GF-D8 (cell line): ENCODE measurements at places on chromosomes 5 and 9.

DNA sequence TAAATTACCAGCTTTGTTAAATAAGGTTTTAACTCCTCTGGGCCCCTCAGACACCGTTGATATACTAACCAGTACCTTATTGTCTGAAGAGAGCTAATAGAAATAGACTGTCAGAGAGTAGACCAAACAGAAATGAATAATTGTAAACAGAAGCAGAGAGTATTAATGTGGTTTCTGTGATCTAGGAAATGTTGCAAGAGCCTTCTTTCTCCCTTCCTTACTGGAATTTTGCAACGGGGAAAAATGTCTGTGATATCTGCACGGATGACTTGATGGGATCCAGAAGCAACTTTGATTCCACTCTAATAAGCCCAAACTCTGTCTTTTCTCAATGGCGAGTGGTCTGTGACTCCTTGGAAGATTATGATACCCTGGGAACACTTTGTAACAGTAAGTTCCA is 5.1 kb downstream of the TYRP1 start:
- DNase-seq, result no peak

- no peak for DNase-seq
Observed at GRCh38 chr5:57754616-57755015, 272.0 kb upstream of the ACTBL2 start.

- no peak for DNase-seq
Observed at GRCh38 chr5:17190799-17191391, 26.5 kb upstream of the BASP1 start.

DNA sequence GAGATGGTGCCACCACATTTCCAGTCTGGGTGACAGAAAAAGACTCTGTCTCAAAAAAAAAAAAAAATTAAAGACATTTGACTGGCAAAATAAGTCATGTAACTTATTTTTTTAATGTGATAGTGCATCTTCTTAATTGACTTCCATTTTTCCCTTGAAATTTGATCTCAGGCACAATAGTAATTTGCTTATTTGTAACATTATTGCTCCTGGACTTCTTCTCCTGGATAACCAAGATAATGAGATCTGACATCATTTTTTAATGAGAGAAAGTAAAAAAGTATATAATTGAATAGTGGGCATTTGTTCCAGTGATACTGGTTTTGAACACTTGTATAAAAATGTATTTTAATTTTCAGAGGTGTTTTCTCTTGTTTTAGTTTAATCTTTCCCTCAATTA is 3.5 kb downstream of the ARHGEF28 start:
- DNase-seq, result no peak

GRCh38 chr5:106880656-106881055 is 790.1 kb downstream of the EFNA5 start:
- DNase-seq, result no peak

- DNase-seq, result no peak
Observed at GRCh38 chr5:158988987-158989730, 110.6 kb downstream of the EBF1 start.

DNA sequence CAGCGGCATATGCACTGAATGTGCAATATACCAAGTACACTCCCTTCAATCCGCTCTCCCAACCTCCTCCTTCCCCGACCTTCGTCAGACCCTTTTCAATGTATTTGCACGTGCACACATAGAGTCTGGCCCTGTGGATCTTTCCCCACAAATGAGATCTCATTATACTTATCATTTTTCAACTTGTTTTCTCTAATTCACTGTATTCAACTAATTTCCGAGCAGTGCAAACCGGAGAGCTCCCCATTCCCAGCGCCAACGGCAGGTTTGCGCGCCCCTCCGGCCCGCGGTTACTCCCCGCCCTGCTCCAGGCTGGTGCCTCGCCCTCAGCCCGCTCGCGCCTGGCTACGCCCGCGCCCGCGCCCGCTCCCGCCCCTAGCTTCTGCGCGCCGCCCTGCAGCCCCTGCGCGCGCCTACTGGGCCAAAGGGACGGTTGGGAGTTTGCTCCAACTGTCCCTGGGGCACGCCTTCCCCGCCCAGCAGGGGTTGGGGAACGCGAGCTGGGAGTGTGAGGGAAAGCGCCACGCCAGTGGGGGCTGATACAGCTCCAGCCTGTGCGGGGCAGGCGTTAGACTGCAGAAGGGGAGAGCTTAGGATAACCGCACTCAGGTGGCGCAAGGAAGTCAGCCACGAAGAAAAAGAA is 3.3 kb upstream of the CDC20B start:
- no peak for DNase-seq

DNA sequence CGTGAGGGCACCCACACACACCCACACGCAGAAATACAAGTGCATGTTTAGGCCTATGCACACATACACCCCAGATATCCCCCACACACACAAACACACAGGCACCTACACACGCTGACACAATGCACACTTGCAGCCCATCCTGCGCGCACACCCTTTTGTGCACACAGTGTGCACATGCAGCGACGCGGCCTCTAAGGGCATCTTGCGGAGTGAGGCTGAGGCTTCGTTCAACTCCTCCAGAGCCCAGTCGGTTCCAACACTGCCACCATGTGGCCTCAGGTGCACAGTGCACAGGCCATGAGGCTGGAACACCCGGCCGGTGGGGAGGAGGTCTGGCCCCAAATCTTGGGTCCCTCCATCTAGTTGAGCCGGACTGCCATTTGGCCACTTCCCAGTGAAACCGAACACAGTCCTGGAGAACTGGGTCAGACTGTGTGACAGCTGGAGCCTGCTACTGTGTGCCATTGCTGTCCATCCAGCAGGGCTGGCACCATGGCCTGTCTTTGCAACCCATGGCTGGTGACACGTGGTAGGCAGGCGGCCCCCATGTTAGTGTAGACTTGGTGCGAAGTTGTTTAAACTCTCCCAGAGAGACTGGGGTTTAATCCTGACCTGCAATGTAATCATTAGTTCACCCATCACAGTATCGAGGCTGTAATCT is 97.7 kb upstream of the MVB12B start:
- DNase-seq, result no peak

- no peak for DNase-seq
Observed at GRCh38 chr9:73091909-73092308, 59.8 kb upstream of the ANXA1 start.

DNA sequence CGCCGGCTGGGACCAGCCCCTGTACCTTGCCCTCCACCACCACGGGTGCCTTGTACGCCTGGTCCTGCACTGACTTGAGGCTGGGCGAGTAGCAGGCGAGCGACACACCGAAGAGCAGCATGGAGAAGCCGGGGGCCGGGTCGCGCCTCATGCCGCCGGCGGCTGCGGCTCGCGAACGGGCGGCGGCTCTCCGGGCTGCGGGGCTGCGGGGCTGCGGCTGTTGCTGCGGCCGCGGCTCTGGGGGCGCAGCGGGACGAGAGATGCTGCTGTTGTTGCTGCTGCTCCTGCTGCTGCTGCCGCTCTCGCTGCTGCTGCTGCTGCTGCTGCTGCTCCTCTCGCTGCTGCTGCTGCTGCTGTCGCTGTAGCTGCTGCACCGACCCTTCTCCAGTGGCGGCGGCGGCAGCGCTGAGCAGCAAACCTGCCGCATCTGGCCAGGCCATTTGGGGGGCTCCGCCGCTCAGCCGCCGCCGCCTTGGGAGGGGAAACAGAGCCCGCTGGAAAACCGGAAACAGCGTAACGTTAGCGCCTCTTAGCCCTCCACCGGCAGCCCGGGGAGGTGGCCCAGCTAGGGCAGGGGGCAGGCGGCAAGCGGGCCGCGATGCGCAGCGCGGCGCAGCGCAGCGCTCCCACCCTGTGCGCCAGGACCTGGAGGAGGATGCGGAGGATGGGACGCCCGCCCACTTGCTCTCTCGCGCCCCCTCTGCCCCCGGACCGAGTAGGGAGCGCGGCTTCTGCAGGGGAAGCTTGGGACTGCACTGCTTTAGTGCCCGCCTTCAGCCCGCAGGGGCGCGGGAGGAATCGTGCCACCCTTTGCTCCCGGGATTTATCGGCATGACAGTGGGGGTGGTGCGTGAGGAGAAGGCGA is at the start of gene NRG2:
NRG2 (minus strand) TSS at position 657 of the 865 bp plus-strand sequence.
- no peak for DNase-seq

DNA sequence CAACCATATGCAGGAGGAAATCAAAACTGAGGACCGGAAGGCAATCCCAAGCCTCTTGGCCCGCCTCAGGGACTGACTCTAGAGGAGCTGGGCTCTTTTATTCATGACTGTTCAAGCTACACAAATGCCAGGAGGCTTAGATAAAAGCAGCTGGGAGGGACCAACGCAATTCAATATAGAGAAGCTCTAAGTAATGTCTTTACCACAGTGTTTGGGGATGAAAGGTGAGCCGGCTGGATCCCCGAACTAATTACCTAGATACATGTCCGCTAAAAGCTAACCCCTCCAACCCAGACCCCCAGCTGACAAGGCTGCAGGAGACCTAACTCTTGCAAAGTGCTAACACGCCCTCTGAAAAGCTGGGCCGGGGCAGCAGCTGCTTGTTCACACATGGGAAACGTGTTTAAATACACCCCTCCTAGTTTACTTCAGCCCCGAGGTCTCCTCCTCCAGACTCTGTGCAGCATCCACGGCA is 67.5 kb downstream of the TLE1 start:
- DNase-seq, result no peak

- DNase-seq, result peak; percentile 4
Observed at GRCh38 chr5:14665949-14666348, 1.4 kb downstream of the OTULIN start.

DNA sequence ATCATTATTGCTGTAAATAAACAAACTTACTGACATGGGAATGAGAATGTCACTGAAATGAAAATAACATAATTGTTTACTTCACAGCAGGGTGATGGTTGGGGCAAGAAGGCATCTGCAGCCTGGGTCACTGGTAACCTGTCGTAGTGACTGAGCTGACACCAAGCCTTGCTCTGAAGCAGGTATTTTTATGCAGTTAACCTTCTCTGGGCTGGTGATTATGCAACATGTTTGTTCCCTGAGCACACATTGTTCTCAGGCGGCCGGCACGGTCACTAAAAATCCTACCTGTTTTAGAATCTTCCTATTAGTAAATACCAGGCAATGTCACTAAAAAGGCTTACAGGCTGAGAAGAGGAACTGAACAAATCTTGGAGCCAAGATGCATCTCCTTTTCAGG is 157.7 kb upstream of the NR3C1 start:
- DNase-seq, result no peak

DNA sequence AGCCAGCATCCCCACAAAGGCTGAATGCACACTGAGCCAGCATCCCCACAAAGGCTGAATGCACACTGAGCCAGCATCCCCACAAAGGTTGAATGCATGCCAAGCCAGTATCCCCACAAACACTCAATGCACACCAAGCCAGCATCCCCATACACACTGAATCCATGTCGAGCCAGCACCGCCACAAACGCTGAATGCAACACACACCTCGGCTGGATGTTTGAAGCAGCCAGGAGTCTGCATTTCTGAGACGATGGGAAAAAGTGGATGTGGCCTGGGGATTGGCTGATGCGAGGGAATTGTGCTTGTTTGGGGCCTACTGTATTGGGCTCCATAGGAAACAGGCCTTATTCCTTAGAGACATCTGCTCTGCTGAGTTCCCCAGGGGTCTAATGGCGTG is 30.9 kb upstream of the CEP72 start:
- no peak for DNase-seq

GRCh38 chr5:83724935-83725334 is 4.3 kb upstream of the HAPLN1 start:
- DNase-seq, result no peak

- DNase-seq, result no peak
Observed at GRCh38 chr9:118568704-118569103, 800.5 kb downstream of the BRINP1 start.

DNA sequence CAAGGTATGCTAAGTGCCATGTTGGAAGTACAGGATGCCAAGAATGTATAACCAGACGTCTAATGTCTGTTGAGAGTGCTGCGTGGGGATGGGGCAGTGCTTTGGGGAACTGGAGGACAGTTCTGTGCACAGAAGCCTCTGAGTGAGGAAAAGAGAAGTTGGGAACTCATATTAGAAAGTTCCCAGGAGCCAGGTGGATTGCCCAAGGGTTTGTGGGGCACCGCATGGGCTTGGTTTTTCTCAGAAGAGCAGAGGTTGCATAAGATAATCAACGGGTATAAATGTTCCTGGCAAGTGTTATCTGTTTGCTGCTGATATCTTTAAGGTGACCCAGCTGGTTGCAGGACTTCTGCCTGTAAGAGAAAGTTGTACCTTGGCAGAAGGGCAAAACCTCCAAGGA is 13.1 kb downstream of the HRH2 start:
- DNase-seq, result peak; percentile 98

DNA sequence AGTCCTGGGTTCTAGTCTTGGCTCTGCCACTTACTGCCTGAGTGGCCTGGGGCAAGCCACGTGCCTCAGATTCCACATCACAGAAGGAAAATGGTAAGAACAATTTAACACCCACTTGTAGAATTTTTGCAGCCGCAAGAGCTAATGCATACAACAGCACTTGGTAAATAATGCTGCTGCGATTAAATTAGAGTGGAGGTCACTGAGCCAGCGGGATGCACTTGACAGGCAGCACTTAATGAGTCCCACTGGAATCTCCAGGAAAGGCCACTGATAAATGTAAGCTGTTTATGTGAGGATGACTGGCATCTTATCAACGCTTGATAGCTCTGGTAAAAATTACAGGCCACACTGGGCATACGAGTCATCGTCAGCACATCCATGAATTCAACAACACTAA is 59.4 kb upstream of the UBTD2 start:
- DNase-seq, result no peak

GRCh38 chr9:82547995-82548394 is 514.9 kb downstream of the RASEF start:
- DNase-seq, result no peak

DNA sequence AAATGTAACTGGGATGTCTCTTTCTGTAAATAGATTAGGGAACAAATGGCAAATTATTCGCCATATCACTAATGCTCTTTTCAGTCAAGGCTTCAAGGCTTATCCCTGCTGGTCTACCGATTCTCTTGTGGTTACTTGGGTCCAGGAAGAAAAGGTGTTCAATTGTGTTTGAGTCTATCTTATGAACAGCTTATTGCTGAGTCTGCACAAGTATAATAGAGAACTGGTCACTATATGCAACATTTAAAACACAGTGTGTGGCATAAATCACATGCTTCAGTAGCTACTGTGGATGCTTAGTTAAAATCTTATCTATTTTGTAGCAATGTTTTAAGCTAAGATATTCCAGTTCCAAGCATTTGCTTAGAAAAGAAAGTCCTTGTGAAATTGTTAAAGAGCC is 274.2 kb upstream of the FAM174A start:
- DNase-seq, result no peak

GRCh38 chr5:77986261-77986660 is 210.1 kb upstream of the TBCA start:
- no peak for DNase-seq

GRCh38 chr9:96688187-96688586 is 33.1 kb upstream of the PRXL2C start:
- DNase-seq, result no peak
